T-helper 17 cell (primary cell): ENCODE measurements at places on chromosomes 3 and 15. TPM values are rescaled to one million over a fixed set of nuclear protein-coding genes. Genes with fewer than 3 reads are reported as not detected.

The ACKR2 gene
- 0.35 TPM for total RNA-seq

The ZPLD1 gene
- not detected for total RNA-seq

The MOBP gene
- not detected for total RNA-seq

The VWA5B2 gene
- not detected for total RNA-seq

The CSK gene
- total RNA-seq: 208 TPM

The FBXW12 gene
- not detected for total RNA-seq

The ITIH1 gene
- not detected for total RNA-seq

The MFGE8 gene
- total RNA-seq: 77.8 TPM

The HRG gene
- not detected for total RNA-seq

The GABRA5 gene
- total RNA-seq: not detected

The CPLX3 gene
- not detected for total RNA-seq

The CFAP44 gene
- total RNA-seq: 8.6 TPM

The LSMEM2 gene
- total RNA-seq: not detected

The GOLGA6D gene
- total RNA-seq: 0.10 TPM

The ZDHHC23 gene
- total RNA-seq: 8.3 TPM

The CLDN16 gene
- total RNA-seq: not detected
